ENCODE measurements at places on chromosomes 1 and 21. TPM values are rescaled to one million over a fixed set of nuclear protein-coding genes. Genes with fewer than 3 reads are reported as not detected.

Gene CD84
- 21.6 TPM for total RNA-seq

Gene EXTL1
- not detected for total RNA-seq

Gene ATP6V1G3
- total RNA-seq = not detected

Gene ZMYND12
- total RNA-seq = 0.96 TPM

Gene AMY1A
- total RNA-seq = not detected

Gene PLD5
- total RNA-seq = not detected

Gene TSSK3
- 1.0 TPM for total RNA-seq

Gene CD1B
- total RNA-seq = not detected

Gene PBX1
- total RNA-seq = 0.23 TPM

Gene LDLRAD1
- total RNA-seq = not detected

Gene ALG14
- total RNA-seq = 2.7 TPM

Gene IQCC
- total RNA-seq = 3.7 TPM

Gene FCN3
- total RNA-seq = not detected

Gene C1orf105
- total RNA-seq = not detected

Gene WDR47
- total RNA-seq = 10.6 TPM

Gene S100A4
- total RNA-seq = 1,297 TPM

Gene CFHR1
- total RNA-seq = not detected

Gene FCGR3A
- total RNA-seq = 0.18 TPM

Gene IL10RB
- total RNA-seq = 33.9 TPM

Gene AMY2B
- total RNA-seq = 8.6 TPM

Gene HES3
- total RNA-seq = not detected

Gene AMY1C
- total RNA-seq = not detected

Gene HUNK
- 0.05 TPM for total RNA-seq

Gene KRTAP12-2
- not detected for total RNA-seq

Gene VWA1
- 0.33 TPM for total RNA-seq

Gene ANKRD65
- total RNA-seq = not detected

Gene LGALS8
- 145 TPM for total RNA-seq

Gene CBR3
- 27.3 TPM for total RNA-seq

Gene CSTB
- total RNA-seq = 54.3 TPM

Gene TRIM63
- total RNA-seq = 0.25 TPM

Gene IQGAP3
- 19.7 TPM for total RNA-seq

Data from activated CD4-positive, alpha-beta memory T cell treated with anti-CD3 and anti-CD28 coated beads, Interleukin-2, amount 10 ng/mL, durations not matched to agents 7 days and 5 days (primary cell).